Left ventricle myocardium inferior (tissue), 1 donor: ENCODE measurements at places on chromosomes 16 and 17.

DNA sequence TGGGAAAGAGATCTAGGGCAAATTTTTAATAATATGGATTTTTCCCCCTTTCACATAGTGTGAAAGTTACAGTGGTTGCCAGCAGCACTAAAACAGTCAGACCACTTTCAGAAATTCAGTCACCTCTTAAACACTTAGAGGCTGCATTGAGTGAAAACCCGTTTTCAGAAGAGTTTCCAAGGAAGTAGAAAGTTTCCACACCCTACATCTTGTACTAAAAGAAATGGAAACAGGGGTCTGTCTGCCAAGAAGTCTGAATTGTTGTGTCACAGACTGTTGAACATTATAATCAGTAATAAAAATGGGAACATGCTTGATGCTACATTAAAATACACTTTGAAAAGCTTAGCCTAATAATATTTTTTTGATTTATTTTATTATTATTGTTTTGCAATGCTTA is 278.9 kb upstream of the KCNJ16 start:
- DNase-seq, result no peak

DNA sequence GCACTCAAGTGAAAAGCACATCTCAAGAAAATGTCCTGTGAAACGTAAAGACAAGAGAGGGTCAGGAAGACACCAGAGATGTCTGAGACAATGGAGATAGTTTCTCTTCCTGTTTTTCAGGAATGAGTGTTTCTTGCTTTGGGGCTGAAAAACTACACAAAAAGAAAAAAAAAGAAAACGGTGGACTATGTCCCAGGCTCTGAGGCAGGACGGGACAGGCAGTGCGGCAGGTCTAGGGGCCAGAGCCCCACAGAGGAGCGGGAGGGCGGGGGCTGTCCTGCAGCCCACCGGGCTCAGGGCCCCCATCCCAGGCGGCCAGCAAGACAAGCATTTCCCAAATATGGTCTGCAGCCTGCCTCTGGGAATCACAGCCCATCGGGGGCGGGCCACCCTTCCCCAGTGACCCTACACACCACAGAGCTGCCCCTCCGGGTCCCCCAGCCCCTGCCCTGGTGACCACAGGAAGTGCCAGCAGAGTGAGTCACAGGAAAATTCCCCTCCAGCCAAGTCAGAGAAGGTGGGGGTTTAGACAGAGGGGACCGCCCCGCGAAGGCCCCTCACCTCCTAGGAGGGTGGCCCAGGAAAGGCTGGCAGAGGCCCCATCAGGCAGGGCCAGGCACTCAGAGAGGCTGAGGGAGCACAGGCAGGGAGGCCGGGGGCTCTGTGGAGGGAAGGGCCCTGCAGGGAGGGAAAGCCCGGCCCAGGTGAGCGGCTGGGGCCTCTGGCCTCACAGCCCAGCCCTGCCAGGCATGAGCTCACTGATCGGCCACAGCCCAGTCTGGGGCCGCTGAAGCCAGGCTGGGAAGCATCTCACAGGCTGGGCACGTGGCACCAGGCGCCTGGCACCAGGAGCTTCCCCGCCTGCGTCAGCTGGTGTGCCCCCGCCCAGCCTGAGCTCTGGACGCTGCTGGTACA is 6.3 kb downstream of the BCAR1 start:
- peak; percentile 84 for DNase-seq

DNA sequence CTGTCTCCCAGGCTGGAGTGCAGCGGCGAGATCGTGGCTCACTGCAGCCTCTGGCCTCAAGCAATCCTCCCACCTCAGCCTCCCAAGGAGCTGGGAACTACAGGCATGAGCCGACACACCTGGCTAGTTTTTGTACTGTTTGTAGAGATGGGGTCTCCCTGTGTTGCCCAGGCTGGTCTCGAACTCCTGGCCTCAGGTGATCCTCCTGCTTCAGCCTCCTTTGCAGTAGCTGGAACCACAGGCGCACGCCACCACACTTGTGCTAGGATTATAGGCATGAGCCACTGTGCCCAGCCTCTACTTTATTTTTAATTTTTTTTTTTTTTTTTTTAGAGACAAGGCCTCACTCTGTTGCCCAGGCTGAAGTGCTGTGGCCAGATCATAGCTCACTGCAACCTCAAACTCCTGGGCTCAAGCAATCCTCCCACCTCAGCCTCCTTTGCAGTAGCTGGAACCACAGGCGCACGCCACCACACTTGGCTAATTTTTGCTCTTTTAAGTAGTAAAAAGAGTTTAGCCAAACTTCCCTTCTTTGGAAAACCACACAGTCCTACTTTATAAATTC is 4.4 kb downstream of the NTAN1 start:
- DNase-seq, result no peak

GRCh38 chr17:77416105-77416713 is 275.4 kb downstream of the SEC14L1 start:
- DNase-seq, result no peak

- peak; percentile 45 for DNase-seq
Observed at GRCh38 chr16:89749637-89750036, 28.3 kb downstream of the ZNF276 start.

- DNase-seq, result no peak
Observed at GRCh38 chr16:15996432-15997109, 47.2 kb downstream of the ABCC1 start.

GRCh38 chr17:16491131-16491702 is 776 bp downstream of the LRRC75A start:
- no peak for DNase-seq

DNA sequence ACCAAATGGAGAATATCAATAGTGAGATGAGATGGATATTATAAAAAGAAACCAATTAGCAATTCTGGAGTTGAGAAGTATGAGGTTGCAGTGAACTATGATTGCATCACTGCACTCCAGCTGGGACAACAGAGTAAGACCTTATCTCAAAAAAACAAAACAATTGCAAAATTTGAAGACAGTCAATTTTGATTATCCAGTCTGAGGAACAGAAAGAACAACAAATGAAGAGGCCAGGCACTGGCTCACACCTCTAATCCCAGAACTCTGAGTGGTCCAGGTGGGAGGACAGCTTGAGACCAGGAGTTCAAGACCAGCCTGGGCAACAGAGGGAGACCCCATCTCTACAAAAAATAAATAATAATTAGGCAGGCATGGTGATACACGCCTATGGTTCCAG is 35.0 kb downstream of the USP32 start:
- no peak for DNase-seq

GRCh38 chr16:74723256-74723655 is 22.6 kb upstream of the MLKL start:
- DNase-seq, result no peak

GRCh38 chr17:30124273-30124796 is 7.7 kb downstream of the NSRP1 start:
- no peak for DNase-seq

DNA sequence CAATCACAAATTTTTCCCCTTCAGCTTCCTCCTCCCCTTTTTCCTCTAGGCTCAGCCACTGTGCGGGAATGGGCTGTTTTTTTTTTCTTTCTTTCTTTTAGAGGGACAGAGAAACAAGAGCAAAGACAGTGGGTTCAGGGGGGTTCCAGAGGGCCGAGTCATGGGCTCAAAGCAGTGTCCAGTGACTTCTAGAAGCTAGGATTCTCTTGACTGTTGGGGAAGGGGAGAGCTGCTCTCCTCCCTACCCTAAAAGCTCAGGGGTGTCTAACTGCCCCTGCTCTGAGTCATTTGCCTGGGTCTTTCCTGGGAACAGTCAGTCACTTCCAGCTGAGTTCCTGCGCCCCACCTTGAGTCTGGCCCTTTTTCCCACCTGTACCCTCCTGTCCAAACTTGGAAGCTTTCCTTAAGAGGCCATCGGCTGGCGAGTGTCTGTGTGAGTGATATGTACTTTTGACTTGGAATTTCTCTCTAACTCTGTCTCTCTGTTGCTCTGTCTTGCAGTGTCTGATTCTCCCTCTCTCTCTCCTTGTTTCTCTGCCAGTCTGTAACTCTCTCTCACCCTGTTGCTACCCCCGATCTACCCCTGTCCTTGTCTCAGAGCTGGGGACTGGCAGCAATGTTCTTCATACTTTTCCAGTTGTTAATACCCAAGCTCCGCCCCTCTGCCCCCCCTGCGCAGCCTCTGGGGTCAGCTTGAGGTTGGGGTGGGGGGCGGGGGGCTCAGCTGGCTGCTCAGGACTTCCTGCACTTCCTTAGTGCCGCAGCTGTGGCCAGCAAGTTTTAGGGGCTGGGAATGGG is 2.4 kb downstream of the THRA start:
- peak; percentile 37 for DNase-seq

DNA sequence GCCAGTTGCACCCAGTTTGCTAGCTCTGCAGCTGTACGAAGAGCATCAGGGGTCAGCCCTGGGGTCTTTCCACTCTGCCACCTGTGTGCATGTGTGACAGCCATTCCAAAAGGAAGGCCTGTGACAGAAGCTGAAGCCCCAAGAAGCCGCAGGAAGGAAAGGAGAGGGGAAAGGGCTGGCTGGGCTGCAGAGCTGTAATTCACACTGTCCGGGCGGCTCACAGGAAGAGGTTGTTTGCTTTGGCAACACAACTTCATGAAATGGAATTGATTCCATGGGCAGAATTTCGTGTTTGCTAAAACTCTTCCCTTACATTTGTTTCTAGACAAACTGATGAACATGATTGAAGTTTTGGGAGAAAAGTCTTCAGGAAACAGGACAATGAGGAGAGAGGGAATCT is 14.8 kb downstream of the TMEM204 start:
- DNase-seq, result no peak

GRCh38 chr16:31009120-31009519 is 1.3 kb downstream of the STX1B start:
- no peak for DNase-seq

- no peak for DNase-seq
Observed at GRCh38 chr17:78785011-78785662, 3.1 kb upstream of the CYTH1 start.
